Thymus (tissue), 14 donors: ENCODE measurements at places on chromosomes 12 and 14.

DNA sequence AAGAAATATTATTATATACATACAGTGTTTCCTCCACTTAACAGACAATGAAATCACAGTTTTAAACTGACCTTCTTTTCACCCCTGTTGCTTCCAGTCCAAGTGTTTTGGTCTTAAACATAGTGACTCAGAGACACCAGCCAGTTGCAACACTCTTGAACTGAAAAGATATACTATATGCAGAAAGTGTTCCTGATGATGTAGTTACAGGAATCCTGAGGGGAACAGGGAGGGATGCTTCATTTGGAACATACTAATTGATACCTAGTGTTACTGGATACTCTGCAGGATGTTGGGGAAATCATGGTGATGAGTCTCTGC is 420.8 kb downstream of the CCDC91 start:
- no peak overlapping the region for H3K4me3 ChIP-seq
- H3K4me1 ChIP-seq, result no peaks in the 10 kb centered on the region
- no peak overlapping the region for H3K27ac ChIP-seq
- no peak for DNase-seq
- H3K27me3 ChIP-seq, result no peaks in the 10 kb centered on the region

GRCh38 chr12:54585243-54585642 is 3.2 kb downstream of the PPP1R1A start:
- H3K4me1 ChIP-seq, result no peaks in the 10 kb centered on the region
- H3K27me3 ChIP-seq, result peaks cover 77% of the 10 kb centered on the region
- DNase-seq, result no peak
- no peak overlapping the region for H3K4me3 ChIP-seq

DNA sequence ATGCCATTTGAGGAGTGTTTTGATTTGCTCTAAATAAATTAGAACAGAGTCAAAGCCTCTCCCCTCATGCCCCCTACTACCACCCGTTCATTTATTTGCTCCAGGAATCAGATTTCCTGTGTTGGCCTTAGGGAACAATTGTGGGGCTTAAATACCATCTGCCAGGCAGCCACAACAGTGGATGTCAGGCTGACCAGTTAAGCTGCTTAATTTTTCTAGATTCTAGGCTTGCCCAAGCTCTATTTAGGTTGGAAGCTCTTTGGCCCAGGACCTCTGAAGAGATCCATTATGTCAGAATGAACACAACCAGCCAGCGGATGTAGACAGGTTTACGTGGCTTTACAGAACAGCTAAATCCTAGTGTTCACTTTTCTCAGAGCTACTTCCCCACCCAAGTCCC is 1.0 kb upstream of the TIMELESS start:
- peaks cover 12% of the 10 kb centered on the region for H3K4me1 ChIP-seq
- H3K27me3 ChIP-seq, result no peaks in the 10 kb centered on the region
- no peak overlapping the region for H3K4me3 ChIP-seq
- no peaks in the 10 kb centered on the region for H3K36me3 ChIP-seq
- DNase-seq, result no peak

DNA sequence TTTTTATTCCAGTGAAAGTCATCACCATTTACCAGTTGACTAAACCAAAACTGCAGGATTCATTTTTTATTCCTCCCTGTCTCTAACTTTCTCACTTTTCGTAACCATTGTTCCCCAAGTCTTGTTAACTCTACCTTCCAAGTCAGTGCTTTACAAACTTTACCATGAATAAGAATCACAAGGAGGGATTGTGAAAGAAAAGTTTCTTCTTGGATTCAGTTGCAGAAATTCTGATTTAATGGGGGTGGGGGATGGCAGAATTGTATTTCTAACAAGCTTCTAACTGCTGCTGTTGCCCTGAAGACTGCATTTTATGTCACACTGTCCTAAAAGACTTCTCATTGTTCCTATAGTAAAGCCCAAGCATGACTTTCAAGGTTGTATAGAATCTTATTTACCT is 5.0 kb upstream of the RAB21 start:
- no peaks in the 10 kb centered on the region for H3K36me3 ChIP-seq
- no peak for DNase-seq

GRCh38 chr12:12800406-12801180 is 12.6 kb upstream of the DDX47 start:
- peaks cover 4% of the 10 kb centered on the region for H3K4me1 ChIP-seq
- no peak for DNase-seq
- H3K4me3 ChIP-seq, result no peak overlapping the region
- no peak overlapping the region for H3K27ac ChIP-seq

DNA sequence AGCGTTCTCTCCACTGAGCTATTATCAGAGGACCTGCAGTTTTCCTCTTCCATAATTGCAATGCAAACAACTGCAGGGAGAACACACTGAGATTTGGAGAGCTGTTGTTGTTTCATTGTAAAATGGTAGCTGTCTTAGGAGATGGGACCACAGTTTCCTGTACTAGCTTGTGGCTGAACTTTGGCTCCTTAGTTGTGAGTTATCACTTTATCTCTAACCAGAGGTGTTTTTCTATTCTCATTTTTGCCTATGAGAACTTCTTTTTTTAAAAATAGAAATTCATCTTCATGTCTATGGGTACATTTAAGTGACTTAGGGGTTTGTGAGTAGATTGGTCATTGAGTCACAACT is 216.5 kb downstream of the SLC38A4 start:
- H3K4me3 ChIP-seq, result no peak overlapping the region
- no peaks in the 10 kb centered on the region for H3K27me3 ChIP-seq
- no peaks in the 10 kb centered on the region for H3K36me3 ChIP-seq
- peaks cover 12% of the 10 kb centered on the region for H3K4me1 ChIP-seq
- peak; percentile 43 for DNase-seq

DNA sequence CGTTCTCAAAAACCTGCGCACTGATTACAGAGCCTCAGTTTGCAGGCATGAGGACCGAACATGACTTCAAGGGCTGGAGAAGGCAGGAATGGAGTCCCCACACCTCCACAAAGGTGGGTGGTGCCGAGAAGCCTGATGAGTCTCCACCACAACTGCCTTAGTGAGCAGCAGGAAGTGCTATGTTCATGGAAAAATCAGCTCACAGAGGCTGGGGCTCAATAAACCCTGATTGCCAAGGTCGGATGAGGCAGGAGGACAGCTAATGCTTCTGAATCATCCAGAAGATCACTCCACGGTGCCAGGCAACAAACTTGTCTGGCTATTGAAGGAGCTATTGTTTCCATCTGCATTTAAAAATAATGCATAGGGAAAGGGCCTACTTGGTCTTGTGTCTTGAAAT is 31.1 kb downstream of the APPL2 start:
- H3K4me3 ChIP-seq, result no peak overlapping the region
- H3K27ac ChIP-seq, result no peak overlapping the region
- no peak for DNase-seq
